ENCODE measurements at places on chromosomes 7 and 10. TPM values are rescaled to one million over a fixed set of nuclear protein-coding genes. Genes with fewer than 3 reads are reported as not detected.

DNA sequence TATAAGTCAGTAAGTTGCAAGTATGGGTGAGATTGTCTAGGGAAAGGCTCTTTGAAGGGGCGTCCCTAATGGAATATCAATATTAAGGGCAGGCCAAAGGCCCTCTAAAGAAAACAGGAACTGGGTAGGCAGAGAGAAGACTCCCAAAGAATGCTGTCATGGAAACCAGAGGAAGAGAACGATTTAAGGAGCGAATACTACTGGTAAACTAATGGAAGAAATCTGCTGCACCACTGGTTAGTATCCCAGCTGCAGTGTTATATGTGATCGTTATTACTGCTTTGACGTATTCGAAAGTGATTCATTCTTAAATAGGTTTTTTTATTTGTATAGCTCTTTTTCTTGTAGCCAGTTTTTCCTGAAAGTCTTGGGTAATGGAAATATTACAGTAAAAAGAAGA is 1.3 kb downstream of the CASP2 start:
- DNase-seq: no peak

DNA sequence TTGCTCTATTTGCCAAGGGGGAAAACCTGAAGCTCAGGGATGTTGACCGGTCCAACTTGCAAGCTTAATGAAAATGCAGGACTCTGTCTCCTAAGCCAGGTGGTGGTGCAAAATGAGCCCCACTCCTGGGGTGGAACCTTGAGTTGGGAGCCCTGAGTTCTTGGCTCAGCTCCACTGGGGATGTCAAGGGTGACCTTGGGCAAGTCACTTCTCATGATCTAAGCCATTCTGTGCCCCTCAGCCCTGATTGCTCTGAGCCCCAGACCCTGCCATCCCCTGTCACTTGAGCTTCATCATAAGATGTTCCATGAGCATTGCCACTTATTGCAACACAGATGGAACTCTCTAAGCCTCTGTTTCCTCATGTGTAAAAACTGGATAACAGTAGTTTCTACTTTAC is 33.9 kb downstream of the MYL10 start:
- no peak for DNase-seq

DNA sequence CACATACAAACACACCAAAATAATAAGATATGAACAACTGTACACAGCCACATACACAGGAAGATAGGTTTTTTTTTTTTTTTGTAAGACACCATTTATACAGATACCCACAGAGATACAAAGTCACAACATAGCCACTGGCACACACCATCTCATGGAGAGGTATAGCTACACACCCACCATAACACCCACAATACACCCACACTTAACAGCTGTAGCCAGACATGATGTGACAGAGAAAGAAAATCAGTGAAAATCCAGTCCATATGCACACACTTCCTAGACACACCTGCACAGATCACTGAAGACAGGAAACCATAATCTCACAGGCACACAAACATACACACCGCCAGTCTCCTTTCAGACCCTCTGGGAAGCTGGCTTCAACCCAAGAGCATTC is 62.4 kb upstream of the PAX2 start:
- no peak for DNase-seq

The KCNMA1 gene
- 5.8 TPM for total RNA-seq

DNA sequence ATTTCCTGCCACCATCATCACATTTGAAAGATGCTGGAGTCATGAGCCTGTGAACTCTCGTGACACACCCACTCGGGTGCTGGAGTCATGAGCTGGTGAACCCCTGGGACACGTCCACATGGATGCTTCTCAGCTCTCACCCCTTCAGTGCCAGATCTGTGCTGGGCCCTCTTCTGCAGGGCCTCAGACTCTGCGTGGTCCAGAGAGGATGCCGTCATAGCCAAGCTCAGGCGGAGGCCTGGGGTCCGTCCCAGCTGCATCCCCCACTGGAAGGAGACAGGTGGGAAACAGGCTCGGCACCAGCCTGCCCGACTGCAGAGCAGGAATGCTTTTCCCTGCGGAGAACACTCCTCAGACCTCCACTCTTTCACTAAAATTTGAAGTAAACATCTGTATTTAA is 156.5 kb upstream of the PPP2R2D start:
- DNase-seq: no peak

The ZNF365 gene
- total RNA-seq: not detected

The GPRIN2 gene
- total RNA-seq: 19.8 TPM

DNA sequence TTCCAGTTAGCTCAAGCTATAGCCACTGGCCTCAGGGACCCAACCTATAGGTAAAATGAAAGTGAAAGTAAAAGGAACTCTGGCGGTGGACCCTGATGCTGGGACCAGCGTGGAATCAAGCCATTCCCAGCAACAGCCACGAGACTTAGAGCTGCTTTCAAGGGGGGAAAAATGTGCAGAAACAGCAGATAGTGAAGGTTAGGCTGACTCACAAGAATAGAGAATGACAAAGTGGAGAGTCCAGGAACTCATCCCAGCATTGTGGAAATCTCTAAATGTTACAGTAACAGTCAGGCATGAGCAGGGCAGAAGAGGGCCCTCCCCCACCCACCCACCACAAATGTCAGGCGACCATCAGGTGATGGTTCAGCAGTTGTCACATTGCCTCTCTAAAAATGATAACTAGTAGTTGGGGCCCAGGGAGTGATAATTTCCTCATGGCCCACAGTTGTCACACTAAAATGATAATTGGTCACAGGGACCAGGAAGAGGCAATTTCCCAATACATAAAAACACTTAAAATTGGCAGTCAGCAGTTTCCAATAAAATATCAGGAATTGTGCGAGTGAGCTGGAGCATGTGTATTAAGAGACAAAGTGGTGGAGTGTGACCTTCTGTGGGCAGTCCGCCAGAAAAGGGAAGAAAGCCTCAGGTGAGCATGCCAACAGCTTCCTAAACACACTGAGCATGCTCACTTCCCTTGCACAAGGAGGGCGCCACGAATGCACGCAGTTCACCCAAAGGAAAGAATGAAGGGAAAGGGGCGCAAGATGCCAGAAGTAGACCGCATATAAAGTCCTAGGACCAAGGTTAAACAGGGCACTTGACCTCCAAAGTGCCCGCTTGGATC is 129.8 kb upstream of the PPP1R3A start:
- DNase-seq: no peak

- DNase-seq: peak; percentile 4
Observed at GRCh38 chr10:78319371-78319770, 285.7 kb downstream of the RPS24 start.
